ENCODE measurements at places on chromosomes 2 and 18.
A peak's percentile ranks its signal among the peaks of the same experiment; 100 is the strongest.

GRCh38 chr18:55783921-55784320, 195.9 kb upstream of the TCF4 start:
- no peak for DNase-seq

GRCh38 chr18:59623456-59624368, 73.5 kb downstream of the CCBE1 start:
- no peak for DNase-seq

GRCh38 chr2:15446961-15447360, 114.2 kb downstream of the NBAS start:
- DNase-seq = no peak

GRCh38 chr18:64972545-64972944, 778.3 kb upstream of the CDH7 start:
- no peak for DNase-seq

DNA sequence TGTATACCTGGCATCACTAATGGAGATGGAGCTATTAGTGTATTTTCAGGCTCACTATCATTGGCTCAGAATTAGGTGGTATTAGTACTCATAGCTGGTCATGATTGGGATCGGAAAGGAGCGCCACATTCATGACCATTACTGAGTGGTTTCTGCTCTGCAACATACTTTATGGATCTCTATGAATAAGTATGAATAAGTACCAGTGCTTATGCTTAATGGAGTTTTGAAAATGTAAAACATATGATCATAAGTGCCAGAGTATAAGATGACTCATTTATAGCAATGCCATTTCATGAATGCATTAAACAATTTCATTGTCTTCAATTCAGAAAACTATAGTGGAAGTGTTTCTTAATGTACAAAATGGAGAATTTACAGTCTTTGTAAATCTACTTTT, 156.7 kb downstream of the GALNT3 start:
- no peak for DNase-seq

DNA sequence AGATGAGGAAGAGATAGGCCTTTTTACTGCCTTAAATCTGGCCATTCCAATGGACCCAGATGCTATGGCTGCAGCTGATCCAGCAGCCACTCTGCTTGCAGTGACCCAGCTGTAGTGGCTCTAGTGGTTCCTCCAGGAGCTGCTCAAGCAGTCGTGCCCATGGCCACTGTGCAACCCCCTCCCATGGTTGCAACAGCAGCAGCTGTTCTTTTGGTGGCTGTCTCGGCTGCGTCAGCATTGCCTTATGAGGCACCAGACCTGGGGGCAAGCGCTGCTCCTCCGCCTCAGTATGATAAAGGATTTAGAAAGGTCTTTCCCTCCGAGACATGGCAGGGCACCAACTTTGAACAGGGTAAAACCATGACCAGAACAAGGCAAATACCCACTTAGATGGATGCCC, 384.9 kb upstream of the DCC start:
- DNase-seq = no peak

GRCh38 chr2:104040771-104041170, 813.1 kb upstream of the POU3F3 start:
- no peak for DNase-seq

- no peak for DNase-seq
These were observed 10.4 kb downstream of the TNFRSF11A start for GRCh38 chr18:62335494-62335893.

DNA sequence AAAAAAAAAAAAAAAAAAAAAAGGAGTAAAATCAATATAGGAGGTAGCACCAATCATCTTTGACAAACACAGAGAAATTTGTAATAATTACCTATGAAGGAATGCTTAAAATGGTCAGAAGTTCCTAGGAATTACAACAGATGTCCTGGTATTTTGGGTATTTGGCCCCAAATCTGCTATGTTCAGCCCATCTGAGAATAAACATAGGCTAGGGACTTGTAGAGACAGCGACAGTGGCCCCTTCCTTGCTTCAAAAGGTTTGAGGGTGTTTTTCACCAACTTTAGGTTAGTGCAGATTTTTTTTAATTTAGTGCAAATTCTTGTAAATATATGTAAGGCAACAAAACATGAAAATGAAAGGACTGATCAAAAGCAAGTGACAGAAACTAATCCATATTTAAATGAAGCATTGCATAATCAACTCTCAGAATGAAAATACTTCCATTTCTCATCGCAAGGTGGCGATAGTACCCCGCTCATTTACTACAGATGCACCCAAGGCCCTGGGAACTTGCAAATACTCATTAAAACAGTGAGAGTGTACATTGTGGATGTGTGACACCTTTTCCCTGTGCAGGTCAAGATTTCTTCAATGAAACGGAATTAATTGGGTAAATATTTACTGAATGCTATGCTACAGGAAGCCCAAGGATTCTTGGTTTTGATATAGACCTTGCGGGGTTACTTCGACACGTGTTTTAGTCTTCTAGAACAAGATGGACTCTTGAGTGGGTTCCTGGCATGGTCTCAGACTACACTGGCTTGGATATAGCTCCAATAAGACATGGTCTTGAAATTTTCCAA, 44.6 kb downstream of the FAM124B start:
- peak; percentile 35 for DNase-seq

GRCh38 chr18:36372903-36373311, 75.4 kb downstream of the FHOD3 start:
- no peak for DNase-seq

- no peak for DNase-seq
These were observed 120.8 kb upstream of the SULT1C3 start for GRCh38 chr2:108118996-108119395.

DNA sequence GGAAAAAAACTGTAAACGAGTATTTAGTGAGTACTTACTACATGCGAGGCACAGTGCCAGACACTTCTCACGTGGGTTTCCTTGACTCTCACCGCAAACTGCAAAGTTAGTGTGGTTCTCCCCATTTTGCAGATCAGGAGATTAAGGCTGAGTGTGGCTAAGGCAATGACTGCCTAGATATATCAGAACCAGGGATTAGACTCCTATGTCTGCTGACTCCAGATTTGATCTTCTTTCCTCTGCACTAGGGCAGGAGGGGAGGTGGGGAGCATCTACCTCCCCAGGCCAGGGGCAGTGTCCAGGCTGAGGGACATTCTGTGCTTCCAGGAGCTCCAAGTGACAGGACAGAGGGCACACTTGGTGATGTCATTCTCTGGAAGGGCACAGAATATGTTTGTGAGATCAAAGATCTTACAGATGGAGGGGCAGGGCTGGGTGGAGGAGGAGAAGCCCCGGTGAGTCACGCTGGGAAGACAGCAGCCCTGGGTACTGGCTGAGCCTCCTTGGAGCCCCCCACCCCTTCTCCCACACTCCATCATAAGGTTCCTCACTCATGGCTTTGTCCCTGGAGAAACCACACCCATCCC, 92.4 kb downstream of the RHOB start:
- DNase-seq = no peak
